Activated naive CD4-positive, alpha-beta T cell treated with anti-CD3 and anti-CD28 coated beads, Interleukin-2, amount 10 ng/mL, durations not matched to agents 5 hours and 36 hours (primary cell): ENCODE measurements at places on chromosomes 7 and 10. TPM values are rescaled to one million over a fixed set of nuclear protein-coding genes. Genes with fewer than 3 reads are reported as not detected.

The ZNF485 gene
- total RNA-seq: 6.0 TPM

The SLC26A4 gene
- 0.51 TPM for total RNA-seq

The RPEL1 gene
- total RNA-seq: not detected

The POLR2J2 gene
- total RNA-seq: 12.5 TPM

The NUDT13 gene
- 1.2 TPM for total RNA-seq

The CLDN3 gene
- total RNA-seq: not detected

The MMRN2 gene
- not detected for total RNA-seq

The SUGCT gene
- 0.15 TPM for total RNA-seq

The LLCFC1 gene
- total RNA-seq: not detected

The NCOA4 gene
- total RNA-seq: 137 TPM

The SPDYE11 gene
- total RNA-seq: not detected

The STYXL1 gene
- total RNA-seq: 28.7 TPM

The COL13A1 gene
- not detected for total RNA-seq

The SDK1 gene
- 0.07 TPM for total RNA-seq

The SUN3 gene
- total RNA-seq: not detected

The NUTM2D gene
- 2.9 TPM for total RNA-seq

The HOXA6 gene
- not detected for total RNA-seq

The NUTM2E gene
- 0.12 TPM for total RNA-seq

The GJC3 gene
- total RNA-seq: not detected

The NEUROD6 gene
- not detected for total RNA-seq

The FBXL13 gene
- total RNA-seq: 0.65 TPM

The NEUROG3 gene
- total RNA-seq: not detected

The INHBA gene
- 0.12 TPM for total RNA-seq

The AGAP5 gene
- 10.9 TPM for total RNA-seq

The CHRM2 gene
- not detected for total RNA-seq

The MAT1A gene
- total RNA-seq: not detected

The APBB1IP gene
- total RNA-seq: 74.4 TPM

The TUBAL3 gene
- not detected for total RNA-seq

The ETV1 gene
- 0.17 TPM for total RNA-seq
